ENCODE measurements at places on chromosomes 3 and 15.
A peak's percentile ranks its signal among the peaks of the same experiment; 100 is the strongest.

DNA sequence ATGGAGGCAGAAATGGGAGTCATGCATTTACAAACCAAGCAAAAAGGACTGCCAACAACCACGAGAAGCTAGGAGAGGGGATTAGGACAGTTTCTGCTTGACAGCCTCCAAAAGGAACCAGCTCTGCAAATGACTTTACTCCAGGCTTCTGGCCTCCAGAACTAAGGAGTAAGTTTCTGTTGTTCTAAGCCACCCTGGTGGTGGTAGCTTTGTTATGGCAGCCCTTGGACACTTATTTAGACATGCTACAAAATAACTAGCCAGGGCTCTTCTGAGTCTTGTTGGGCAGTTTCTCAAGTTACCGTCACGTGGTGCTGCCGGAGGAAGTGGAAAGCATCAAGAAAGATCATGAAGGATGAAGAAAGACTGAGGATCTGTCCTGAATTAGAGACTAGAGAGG is 386.5 kb downstream of the LRTM1 start:
- peak; percentile 12 for DNase-seq

DNA sequence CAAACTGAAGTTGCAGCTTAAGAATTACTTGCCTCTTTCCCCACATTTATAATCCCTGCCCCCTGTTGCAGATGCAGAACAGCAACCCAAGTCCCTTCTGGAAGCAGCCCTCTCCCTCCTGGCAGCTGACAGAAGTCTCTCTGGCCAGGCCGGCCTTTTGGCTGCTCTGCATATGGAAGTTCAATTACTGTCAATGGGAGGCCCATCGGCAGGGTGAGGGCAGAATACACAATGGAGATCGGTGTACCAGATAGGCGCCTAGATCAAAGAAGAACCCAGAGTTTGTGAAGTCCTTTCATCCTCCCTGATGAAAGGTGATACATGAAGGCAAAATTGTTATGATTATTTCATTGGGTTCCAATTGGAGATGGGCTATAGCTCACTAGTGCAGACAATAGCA is 327.9 kb upstream of the CTNNB1 start:
- DNase-seq: no peak

GRCh38 chr3:140292170-140292569 is 357.2 kb downstream of the CLSTN2 start:
- peak; percentile 31 for DNase-seq

GRCh38 chr15:29835301-29835700 is 13.0 kb upstream of the TJP1 start:
- peak; percentile 33 for DNase-seq

GRCh38 chr15:81516012-81516411 is 142.0 kb upstream of the TMC3 start:
- no peak for DNase-seq

DNA sequence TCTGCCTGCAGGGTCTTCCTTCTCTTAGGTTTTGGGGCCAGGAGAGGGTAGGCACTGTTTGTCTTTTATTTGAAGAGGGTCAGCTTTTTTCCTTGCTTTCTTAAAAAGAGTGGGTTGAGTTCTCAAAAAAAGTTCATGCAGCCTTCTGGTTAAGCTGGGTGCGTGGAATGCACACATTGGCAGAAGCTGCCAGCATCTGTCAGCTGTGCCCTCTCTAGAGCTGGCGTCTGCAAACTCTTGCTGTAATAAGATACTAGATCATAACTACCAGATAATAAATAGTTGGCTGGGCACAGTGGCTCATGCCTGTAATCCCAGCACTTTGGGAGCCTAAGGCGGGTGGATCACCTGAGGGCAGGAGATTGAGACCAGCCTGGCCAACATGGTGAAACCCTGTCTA is 373.4 kb downstream of the OCA2 start:
- DNase-seq: no peak

GRCh38 chr3:60456180-60456579 is 795.1 kb downstream of the FHIT start:
- no peak for DNase-seq

- DNase-seq: no peak
Measured at GRCh38 chr3:108091498-108092250, 843 bp upstream of the CD47 start.

DNA sequence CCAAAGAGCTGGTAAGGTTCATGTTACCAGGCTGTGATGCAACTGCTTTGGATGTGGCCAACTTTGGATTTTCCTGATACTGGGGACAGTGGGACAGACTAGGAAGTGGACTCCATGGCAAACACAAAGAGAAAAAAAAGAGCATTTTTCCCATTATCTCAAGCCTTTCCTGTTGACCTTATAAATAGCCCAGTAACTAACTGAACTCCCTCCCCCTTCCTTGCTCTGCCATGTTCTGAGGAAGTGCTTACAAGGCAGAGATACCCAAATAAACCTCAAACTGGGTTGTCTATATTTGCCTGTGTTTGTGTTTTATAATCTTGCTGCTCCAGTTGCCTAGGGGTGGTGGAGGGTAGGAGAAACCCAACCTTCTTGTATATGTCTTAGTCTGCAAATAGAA is 27.3 kb upstream of the SLC9A9 start:
- DNase-seq: no peak

GRCh38 chr3:150344079-150344759 is 63.9 kb upstream of the TSC22D2 start:
- no peak for DNase-seq

DNA sequence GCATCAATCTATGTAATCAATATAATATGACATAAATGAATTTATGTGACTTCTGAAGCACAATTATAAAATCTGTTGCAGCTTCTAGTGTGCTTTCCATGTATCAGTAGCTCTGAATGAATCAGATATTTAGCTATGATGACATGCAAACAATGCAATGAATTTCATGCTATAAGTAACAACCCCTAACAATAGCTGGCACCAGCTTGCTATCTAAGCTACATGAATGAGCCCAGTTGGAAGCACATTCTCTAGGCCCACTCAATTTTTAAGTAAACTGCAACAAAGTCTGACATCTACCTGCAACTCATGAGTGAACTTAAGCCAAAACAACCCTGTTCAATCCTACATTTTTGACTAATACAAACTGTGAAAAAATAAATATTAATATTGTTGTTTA is 507.3 kb upstream of the ROBO1 start:
- DNase-seq: no peak

DNA sequence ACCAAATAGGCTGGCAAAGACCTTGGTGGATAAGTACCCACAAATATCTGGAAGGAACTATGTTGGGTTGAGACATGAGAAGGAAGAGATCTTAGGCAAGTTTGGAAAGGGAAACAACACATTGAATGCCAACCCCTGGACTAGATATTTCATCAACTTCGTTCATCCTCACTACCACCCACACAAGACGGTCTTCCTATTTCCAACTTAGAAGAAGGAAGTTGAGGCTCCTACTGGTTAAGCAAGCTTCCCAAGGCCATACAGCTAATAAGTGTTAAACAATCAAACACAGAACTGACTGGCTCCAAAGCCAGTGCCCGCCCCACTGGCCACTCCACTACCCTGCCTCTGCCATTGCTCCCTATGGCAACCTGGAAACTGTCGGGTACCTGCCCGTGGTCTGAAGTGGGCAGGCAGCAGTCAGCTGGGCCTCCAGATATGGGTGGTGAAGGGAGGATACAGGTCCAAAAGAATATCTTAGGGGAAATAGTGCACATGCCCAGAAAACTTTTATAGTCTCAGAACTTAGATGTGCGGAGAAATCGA is 94.9 kb downstream of the LIPC start:
- no peak for DNase-seq

DNA sequence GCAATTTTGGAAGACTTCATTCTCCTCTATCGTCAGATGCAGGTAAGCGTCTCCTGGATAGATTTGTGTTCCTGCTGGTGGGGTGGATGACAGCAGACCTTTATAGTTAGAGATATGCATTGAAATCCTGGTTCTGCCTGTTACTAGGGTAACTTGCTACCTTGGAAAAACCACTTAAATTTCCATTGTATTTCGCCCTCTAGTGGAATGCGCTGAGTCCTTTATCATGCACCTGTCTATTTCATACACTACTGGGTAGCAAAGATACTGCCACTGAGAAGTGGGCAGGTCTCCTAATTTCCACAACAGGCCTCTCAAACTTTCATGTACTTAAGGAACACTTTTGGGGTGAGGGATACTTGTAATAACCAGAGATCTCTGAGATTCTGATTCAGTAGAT is 209.5 kb upstream of the SUCLG2 start:
- no peak for DNase-seq

DNA sequence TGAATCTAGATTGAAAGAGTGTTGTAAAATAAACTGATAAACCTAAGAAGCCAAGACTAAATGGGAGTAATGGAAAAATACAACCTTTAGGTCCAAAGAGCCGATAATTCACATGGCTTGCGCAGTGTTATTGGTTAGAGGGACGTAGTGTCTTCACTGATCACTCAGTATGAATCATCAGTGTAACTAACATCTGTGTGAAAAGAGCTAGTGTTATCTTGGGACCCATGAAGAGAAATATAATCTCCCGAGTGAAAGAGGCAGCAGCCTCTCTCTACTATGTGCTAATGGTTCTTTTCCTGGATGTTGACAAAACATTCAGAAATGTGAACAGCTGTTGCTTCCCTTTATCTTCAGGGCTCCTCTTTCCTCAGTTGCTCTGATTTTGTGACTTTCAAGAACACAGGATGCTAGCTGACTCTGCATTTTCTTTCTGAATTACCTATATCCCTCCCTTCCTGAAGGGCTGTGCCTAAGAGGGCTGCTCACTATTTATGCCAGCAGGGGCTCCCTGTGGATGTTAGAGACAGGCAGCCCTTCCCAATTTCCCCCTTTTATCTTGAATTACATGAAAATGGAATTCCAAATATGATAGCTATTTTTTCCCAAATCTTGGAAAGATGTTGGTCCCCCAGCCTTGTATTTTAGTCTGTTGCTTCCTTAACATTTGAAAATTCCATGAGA is 128.8 kb downstream of the GRM7 start:
- no peak for DNase-seq

DNA sequence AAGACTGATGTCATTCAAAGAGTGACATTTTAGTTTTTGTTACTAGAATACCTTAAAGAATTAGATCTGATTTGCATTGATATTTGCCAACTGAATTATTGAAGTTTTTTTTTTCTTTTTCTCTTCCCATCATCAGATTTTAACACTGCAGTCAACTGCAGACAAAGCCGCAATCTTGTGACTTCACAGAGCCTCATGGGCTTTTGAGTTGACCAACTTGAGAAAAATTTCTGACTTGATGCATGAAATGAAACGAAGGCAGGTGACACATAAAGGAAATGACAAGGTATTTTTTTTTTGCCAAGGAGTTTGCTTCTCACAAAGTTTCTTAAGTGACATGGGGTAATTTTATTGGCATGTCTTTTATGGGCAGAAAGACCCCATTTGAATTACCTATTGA is 383.7 kb downstream of the GAP43 start:
- DNase-seq: no peak

- no peak for DNase-seq
Measured at GRCh38 chr3:143203848-143204247, 84.3 kb downstream of the CHST2 start.

- peak; percentile 81 for DNase-seq
Measured at GRCh38 chr15:92801774-92802464, 98.2 kb upstream of the CHD2 start.

GRCh38 chr3:188283347-188283746 is 129.4 kb downstream of the LPP start:
- DNase-seq: peak; percentile 61

DNA sequence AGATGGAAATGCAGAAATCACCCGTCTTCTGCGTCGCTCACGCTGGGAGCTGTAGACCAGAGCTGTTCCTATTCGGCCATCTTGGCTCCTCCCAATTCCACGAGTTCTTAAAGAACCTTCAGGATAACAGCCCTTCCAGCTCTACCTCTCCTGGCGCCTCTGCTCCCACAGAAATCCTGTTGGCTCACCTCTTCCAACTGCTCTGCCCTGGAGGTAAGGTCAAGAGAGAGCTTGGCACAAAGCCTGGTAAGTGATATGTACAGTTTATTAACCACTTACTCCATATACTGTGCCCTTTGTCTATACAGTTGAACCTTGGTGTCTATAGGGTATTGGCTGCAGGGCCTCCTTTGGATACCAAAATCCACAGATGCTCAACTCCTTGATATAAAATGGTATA is 17.8 kb upstream of the FGF12 start:
- no peak for DNase-seq

DNA sequence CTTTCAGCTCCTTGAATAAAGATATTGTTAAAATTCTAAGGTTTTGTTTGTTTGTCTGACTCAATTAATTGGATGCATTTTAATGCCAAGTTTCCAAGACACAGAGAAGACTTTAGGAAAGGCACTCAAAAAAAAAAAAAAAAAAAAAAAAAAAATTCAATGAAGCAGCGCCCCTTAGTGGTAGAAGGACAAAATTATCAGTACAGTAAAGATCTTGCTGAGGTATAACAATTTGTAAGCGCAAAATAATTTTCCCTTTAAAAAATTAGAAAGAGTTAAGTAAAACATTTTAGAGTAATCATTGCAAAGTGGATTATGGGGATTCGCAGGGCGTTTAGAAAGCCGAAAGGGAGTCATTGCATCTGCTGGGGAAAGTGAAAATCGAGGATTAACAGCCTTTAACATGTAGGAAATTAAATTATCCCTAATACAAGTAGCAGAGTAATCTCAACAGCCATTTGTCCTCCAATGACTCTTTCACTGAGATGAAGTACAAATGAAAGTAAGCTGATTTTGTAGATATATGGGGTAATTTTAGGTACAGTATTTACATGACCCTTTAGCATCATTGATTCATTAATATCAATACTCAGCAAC is 5.8 kb upstream of the DIS3L start:
- peak; percentile 39 for DNase-seq

GRCh38 chr15:27361438-27361837 is 390.5 kb downstream of the GABRG3 start:
- no peak for DNase-seq

- no peak for DNase-seq
Measured at GRCh38 chr15:91431041-91431715, 331.1 kb downstream of the SV2B start.

DNA sequence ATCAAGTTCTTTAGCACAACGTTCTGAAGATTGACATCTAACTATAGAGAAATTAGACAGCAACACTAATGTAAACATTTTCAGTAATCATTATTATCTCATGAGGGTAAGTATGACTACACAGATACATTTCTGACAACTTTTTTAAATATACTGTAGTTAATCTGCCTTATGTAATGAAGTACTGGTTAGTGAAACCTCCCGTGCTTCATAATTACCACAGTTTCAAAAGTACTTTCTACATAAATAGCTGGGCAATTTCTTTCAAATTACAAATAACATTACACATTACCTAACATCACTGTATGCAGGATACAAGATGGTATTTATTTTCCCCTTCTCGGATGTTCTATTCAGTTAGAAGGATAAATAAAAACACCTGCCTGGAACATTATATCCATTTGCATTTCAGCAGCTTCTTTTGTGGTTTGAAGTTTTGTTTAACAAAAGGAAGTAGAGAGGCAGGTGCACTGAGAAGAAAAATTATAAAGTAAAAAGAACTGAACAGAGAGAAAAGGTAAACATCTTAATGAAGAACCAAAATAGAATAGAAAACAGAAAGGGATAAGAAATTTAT is 1241.5 kb upstream of the GBE1 start:
- no peak for DNase-seq

GRCh38 chr3:189554868-189555557 is 76.2 kb upstream of the TP63 start:
- DNase-seq: no peak

GRCh38 chr3:107682580-107682979 is 159.8 kb downstream of the BBX start:
- no peak for DNase-seq

GRCh38 chr15:31477851-31478701 is 151.4 kb downstream of the KLF13 start:
- no peak for DNase-seq

All from fibroblast of gingiva (primary cell).